ENCODE measurements at places on chromosomes 4 and X. TPM values are rescaled to one million over a fixed set of nuclear protein-coding genes. Genes with fewer than 3 reads are reported as not detected.

The OCRL gene
- 49.8 TPM for polyA plus RNA-seq

The PITX2 gene
- polyA plus RNA-seq, result not detected

The USP17L30 gene
- not detected for polyA plus RNA-seq

The GPC4 gene
- polyA plus RNA-seq, result 10.7 TPM

The CEP44 gene
- polyA plus RNA-seq, result 8.9 TPM

The GAGE2A gene
- polyA plus RNA-seq, result not detected

The XG gene
- 0.27 TPM for polyA plus RNA-seq

The SMR3B gene
- polyA plus RNA-seq, result not detected

GRCh38 chrX:104250470-104250869, 4.3 kb downstream of the ESX1 start:
- H3K27me3 ChIP-seq, result no peaks in the 10 kb centered on the region
- H3K4me1 ChIP-seq, result no peaks in the 10 kb centered on the region
- H3K27ac ChIP-seq, result no peak overlapping the region
- no peak for DNase-seq

DNA sequence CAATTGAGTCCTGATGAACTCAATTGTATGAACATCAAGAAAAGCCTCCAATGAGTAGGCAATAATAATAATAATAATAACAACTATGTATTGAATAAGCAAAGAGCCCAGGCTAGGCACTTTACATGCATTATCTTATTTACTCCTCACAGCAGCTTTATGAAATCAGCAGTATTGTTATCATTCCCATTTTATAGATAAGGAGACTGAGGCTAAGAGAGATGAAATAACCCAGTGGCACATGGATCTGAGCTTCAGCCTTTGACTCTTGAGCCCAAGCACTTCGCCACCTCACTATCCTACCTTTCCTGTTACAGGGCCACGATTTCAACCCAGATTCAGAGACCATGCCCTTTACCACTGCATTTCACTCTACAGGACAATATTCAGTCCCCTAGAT, 3.2 kb downstream of the RAB33A start:
- H3K4me3 ChIP-seq, result no peak overlapping the region
- no peak overlapping the region for H3K27ac ChIP-seq
- no peaks in the 10 kb centered on the region for H3K36me3 ChIP-seq
- no peaks in the 10 kb centered on the region for H3K4me1 ChIP-seq

DNA sequence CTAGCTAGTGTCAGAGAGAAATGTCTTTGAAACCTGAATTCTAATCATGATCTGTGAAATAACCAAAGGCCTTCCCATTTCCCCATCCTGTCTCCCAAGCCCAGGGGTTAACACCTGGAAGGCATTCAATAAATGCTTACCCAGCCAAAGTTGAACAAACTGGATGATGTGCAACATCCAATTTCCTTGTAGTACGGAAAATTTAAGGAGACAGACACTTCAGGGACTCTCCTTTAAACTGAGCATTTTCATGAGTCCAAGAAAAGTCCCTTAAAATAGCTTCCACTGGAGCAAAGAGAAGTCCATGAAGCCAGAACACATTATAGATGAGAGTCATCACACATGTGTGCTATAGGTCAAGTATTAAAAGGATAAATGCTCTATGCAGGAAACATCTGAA, 271.2 kb downstream of the RAB28 start:
- H3K27me3 ChIP-seq, result no peaks in the 10 kb centered on the region
- H3K4me3 ChIP-seq, result no peak overlapping the region
- H3K4me1 ChIP-seq, result no peaks in the 10 kb centered on the region

DNA sequence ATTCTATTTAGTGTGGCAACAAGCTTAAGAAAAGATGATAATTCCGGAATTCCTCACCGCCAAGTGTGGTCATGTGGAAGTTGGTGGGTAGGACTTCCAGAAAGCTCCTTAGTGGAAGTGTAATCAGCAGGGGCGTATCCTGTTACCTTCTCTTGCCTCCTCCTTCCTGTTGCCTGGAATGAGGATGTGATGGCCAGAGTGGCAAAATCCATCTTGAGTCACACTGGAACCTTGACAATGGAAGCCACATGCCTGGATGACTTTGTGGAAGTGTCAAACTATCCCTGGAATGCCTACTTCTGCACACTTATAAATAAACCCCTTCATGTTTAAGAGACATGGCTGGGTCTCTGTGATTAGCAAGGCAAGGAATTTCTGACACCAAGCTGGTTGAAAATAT, 191.0 kb downstream of the PRDM5 start:
- H3K4me3 ChIP-seq, result no peak overlapping the region
- no peaks in the 10 kb centered on the region for H3K36me3 ChIP-seq
- no peaks in the 10 kb centered on the region for H3K27me3 ChIP-seq
- H3K27ac ChIP-seq, result no peak overlapping the region
- DNase-seq, result no peak

GRCh38 chr4:6253111-6253510, 16.5 kb upstream of the WFS1 start:
- no peaks in the 10 kb centered on the region for H3K4me1 ChIP-seq
- H3K27me3 ChIP-seq, result no peaks in the 10 kb centered on the region
- H3K27ac ChIP-seq, result no peak overlapping the region
- H3K4me3 ChIP-seq, result no peak overlapping the region
- DNase-seq, result no peak
- no peaks in the 10 kb centered on the region for H3K36me3 ChIP-seq

GRCh38 chr4:86959588-86960500, 25.0 kb downstream of the AFF1 start:
- no peaks in the 10 kb centered on the region for H3K36me3 ChIP-seq
- H3K27ac ChIP-seq, result no peak overlapping the region
- no peak overlapping the region for H3K4me3 ChIP-seq
- peaks cover 10% of the 10 kb centered on the region for H3K4me1 ChIP-seq
- DNase-seq, result no peak

DNA sequence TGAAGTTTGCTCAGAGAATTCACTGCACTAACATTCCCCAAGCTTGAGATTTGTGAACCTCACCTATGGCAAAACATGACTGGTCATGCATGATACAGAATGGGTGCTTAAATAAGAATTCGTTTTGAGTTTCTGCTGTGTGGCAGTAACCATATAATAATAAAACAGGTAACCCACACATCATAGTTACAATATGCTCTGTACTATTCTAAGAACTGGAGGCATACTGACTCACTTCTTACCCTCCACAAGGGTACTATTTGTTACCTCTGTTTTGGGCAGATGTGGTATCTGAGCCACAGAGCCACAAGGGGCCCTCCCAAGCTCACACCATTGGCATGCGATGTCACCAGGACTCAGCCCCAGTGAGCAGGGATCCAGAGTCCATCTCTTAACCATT, 17.6 kb downstream of the SLC2A9 start:
- no peaks in the 10 kb centered on the region for H3K36me3 ChIP-seq
- no peak overlapping the region for H3K27ac ChIP-seq
- DNase-seq, result no peak
- no peak overlapping the region for H3K4me3 ChIP-seq
- H3K27me3 ChIP-seq, result no peaks in the 10 kb centered on the region

GRCh38 chr4:2064276-2064991, 5.3 kb downstream of the NAT8L start:
- peak; percentile 17 for DNase-seq
- H3K4me1 ChIP-seq, result no peaks in the 10 kb centered on the region
- no peaks in the 10 kb centered on the region for H3K36me3 ChIP-seq
- no peak overlapping the region for H3K4me3 ChIP-seq
- peaks cover 2% of the 10 kb centered on the region for H3K27me3 ChIP-seq
- no peak overlapping the region for H3K27ac ChIP-seq

GRCh38 chr4:5942947-5943346, 50.1 kb upstream of the CRMP1 start:
- no peaks in the 10 kb centered on the region for H3K4me1 ChIP-seq
- DNase-seq, result no peak
- H3K4me3 ChIP-seq, result no peak overlapping the region
- no peaks in the 10 kb centered on the region for H3K36me3 ChIP-seq

DNA sequence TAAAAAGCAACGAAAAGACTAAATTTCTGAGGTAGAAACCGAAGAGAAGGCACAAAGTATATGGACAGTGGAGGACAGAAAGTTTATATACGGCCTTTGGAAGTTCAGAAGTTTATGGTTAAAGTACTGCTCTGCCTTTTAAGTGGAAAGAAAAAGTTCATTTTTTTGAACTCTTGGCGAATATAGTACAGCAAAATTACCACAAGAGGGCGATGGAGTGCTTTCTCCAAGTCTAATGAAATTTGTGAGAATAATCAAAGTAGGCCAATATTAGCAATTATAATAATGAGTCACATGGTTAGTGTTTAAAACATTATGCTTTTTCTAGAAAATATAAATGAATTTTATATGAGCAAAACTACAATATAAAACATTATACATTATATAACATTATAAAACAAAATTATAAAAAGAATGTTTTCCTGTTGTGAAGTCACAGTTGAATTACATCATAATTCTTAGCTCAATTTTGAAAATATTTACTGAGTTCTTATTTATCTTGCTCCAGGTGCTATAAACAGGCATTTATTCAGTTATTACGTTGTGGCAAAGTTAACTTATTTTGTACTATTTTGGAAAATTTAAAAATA, 136.2 kb upstream of the BMPR1B start:
- H3K27me3 ChIP-seq, result no peaks in the 10 kb centered on the region
- H3K36me3 ChIP-seq, result no peaks in the 10 kb centered on the region
- peak overlapping the region; percentile 29 for H3K27ac ChIP-seq
- no peaks in the 10 kb centered on the region for H3K4me1 ChIP-seq

DNA sequence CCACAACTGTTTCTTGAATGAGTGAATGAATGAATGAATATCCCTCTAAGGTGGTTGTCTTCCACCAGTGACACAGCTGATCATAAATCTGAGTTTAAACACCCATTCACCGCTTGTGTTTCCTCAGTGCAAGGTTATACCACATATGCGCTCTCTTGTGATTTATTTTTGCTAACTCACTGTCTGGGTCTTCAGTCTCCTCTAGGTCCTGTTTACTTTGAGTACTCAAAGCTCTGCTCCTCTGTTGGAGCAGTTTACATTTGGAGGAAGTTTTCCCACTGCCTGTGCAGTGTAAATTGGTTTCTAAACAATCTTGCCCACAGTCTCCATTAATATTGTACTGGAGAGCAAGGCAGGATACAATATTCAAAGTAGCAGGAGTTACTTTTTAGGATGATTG, 212.6 kb upstream of the JADE1 start:
- H3K27me3 ChIP-seq, result no peaks in the 10 kb centered on the region
- H3K4me3 ChIP-seq, result no peak overlapping the region
- peaks cover 22% of the 10 kb centered on the region for H3K4me1 ChIP-seq
- no peaks in the 10 kb centered on the region for H3K36me3 ChIP-seq
- no peak overlapping the region for H3K27ac ChIP-seq
- no peak for DNase-seq

DNA sequence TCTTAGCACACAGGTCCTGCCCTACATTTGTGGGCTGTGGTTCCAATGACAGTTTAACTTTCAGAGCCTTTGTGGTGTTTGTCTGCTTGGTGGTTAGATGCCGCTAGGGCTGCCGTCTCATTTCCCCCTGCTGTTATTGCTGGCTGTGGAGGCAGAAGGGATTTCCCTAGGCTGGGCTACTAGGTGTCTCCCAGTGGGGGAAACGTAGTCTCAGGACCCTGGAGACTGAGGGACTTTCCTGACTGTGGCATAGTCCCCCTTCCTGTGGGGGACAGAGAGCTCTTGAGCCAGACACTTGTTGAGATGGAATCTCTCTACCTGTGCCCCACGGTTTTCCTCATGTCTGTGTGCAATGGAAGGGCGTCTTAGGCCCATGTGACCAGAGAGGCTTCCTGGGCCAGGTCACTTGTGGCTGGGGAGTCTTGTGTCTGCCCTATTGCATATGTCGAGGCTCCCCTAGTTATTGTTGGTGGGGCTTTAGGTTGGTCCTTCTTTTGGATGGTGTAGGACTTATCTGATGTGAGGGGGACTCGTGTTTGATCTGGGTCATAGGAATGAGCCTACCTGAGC, 68.2 kb downstream of the ARHGAP10 start:
- no peaks in the 10 kb centered on the region for H3K36me3 ChIP-seq
- H3K27ac ChIP-seq, result no peak overlapping the region
- peaks cover 3% of the 10 kb centered on the region for H3K4me1 ChIP-seq
- DNase-seq, result no peak

- no peak for DNase-seq
- H3K4me1 ChIP-seq, result peaks cover 8% of the 10 kb centered on the region
- H3K27ac ChIP-seq, result no peak overlapping the region
- H3K36me3 ChIP-seq, result no peaks in the 10 kb centered on the region
- no peak overlapping the region for H3K4me3 ChIP-seq
Observed at GRCh38 chr4:139763672-139764071, 98.1 kb downstream of the MGST2 start.

DNA sequence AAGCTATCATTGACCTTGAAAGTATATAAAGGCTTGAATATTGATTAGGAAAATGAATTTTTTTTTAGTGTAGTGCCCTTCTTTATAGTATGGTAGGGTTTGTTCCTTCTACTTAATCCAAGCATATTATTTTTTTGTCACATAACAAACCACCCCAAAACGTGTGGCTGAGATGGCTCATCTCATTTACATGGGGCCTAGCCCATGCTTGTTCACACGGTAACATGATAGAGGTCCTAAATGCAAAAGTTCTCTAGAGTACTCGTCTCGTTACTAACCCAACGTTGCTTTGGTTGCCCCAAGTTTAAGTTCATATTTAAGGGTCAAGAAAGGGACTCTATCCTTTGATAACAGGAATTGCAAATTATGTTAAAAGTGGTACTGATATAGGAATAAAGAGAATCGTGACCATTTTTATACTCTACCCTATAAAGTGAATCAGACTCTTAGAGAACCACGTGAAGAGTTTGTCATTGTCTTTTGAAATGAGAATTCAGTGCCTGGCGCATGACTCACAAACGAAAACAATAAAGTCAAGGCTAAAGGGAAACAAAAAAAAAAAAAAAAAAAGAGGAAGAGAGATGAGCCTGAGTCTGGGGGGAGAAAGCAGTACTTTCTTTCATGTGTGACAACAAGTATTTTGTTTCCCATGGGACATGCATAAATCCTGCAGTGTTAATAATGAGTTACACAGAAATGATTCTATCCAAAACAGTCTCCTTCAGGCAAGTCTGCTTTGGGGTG, 402.8 kb upstream of the NWD2 start:
- no peaks in the 10 kb centered on the region for H3K36me3 ChIP-seq
- no peak for DNase-seq
